ENCODE measurements at places on chromosomes 5 and 9. TPM values are rescaled to one million over a fixed set of nuclear protein-coding genes. Genes with fewer than 3 reads are reported as not detected.
A peak's percentile ranks its signal among the peaks of the same experiment; 100 is the strongest.

Gene SPINK13
- total RNA-seq: not detected

Gene LHX6
- not detected for total RNA-seq

GRCh38 chr5:11777096-11777495 lies 127.2 kb downstream of the CTNND2 start:
- no peak for DNase-seq

DNA sequence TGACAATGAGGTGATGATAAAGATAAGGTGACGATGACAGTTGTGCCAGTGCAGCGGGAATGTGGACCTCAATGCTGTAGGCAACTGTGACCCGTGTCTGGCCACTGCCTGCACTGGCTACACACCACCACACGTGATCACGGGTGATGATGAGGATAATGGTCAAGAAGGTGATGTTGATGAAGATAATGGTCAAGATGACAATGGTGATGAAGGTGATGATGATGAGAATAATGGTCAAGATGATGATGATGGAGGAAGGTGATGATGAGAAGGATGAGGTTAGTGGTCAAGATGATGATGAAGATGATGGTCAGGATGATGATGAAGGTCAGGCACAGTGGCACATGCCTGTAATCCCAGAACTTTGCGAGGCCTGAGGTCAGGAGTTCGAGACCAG lies 30.7 kb upstream of the AIF1L start:
- no peak for DNase-seq

DNA sequence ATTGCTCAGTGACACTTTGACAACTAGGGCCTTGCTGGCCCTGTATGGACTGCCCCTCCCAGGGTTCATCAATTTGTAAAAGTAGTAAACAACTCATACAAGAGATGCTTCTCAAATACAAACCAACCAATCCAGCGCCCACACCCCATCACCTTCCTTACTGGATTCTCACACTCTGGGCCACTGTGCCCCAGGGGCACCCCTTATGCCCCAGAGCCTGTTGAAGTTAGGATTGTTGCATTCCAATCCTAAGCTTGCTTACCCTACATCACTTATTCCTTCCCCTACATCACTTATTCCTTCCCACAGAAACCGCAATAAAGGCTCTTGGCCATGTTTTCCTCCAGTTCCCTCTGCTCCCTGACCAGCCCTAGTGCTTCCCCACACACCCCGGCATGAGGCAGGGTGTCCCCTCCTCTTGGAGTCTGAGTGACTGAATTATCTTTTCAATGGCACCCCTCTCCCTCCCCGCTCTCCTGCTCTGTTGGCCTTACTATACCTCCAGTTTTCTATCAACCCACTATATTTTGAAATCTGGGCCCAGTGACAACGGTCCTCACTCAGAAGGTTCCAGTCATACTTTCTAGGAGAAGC lies 182.4 kb upstream of the S1PR3 start:
- no peak for DNase-seq

- no peak for DNase-seq
Observed at GRCh38 chr5:131671994-131672655, 37.1 kb upstream of the RAPGEF6 start.

DNA sequence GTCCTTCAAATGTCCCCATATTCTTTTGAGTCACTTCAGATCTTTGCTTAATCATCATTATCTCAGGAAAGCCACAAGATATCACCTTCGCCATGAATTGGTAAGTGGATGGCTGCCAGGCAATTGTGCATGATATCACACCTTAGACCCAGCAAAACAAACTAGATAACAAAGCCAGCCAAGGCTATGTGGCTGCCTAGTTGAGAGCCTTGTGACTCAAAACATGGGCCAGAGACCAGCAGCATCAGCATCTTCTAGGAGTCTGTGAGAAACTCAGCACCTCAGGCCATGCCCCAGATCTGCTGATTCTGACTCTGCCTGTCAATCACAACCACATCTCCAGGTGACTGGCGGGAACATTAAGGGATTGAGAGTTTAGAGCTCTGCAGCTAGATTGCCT lies 82.8 kb downstream of the SLIT3 start:
- DNase-seq: no peak

DNA sequence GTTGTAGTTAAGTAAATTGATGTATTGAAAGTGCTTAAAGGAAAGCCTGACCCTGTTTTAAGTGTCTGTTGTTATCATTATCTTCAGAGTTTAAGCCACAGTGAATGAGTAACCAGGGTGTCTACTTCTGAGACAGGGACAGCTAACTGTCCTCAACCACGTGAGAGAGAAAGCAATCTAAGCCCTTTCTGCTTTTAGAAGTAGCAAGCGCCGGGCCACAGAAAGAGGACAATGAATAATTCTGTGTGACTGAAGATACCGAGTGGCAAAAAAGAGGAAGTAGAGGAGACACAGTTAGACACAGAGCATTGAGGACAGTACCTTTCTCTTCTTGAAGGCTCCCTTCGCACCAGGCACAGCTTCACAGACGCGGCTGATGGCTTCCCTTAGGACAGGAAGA lies 86.3 kb downstream of the S1PR3 start:
- no peak for DNase-seq

GRCh38 chr5:107217721-107218130 lies 453.0 kb downstream of the EFNA5 start:
- DNase-seq: no peak

DNA sequence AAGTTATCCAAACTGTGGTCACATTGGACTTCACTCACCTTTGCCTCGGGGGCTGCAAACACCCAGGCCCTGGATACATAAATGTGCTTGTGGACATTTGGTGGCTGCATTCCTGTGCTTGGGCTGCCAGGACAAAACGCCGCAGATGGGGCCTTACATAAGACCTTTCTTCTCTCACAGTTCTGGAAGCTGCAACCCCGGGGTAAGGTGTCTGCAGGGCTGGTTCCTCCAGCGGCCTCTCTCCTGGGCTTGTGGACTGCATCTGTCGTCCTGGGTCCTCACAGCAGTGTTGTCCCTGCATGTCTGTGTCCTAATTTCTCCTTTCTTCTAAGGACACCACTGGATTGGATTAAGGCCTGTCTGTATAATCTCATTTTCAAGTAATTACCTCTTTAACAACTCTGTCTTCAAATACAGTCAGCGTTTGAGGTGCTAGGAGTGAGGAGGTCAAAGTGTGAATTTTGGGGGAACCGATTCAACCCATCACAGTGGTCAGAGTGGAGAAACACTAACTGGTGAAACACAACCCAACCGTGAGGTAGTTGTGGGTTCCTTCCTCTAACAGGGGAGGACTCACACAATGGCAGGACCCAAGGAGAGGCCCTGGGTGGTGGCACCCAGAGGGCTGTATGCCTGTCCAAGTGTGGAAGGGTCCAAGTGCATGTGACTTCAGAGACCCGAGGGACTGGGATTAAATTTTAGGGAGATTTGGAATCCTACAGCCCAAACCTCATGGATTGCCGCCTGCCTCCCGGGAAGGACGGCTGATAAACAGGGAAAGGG lies 415.6 kb downstream of the IRX2 start:
- no peak for DNase-seq

- no peak for DNase-seq
Observed at GRCh38 chr5:149961957-149962409, 1.4 kb downstream of the SLC26A2 start.

DNA sequence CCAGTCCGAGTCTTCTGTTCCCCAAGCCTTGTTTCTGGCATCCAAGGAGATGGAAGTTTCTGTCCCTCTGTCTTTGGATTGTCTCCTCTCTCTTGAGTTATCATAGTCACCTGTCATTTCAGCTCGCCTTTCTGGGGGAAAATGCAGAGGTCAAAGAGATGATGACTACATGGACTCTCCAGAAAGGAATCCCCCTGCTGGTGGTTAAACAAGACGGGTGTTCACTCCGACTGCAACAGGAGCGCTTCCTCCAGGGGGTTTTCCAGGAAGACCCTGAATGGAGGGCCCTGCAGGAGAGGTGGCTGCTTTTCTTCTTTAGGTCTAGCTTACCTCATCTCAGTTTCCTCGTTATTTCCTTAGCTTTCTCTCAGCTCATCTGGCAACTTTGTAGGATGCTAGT lies 25.1 kb downstream of the ERAP2 start:
- DNase-seq: no peak

DNA sequence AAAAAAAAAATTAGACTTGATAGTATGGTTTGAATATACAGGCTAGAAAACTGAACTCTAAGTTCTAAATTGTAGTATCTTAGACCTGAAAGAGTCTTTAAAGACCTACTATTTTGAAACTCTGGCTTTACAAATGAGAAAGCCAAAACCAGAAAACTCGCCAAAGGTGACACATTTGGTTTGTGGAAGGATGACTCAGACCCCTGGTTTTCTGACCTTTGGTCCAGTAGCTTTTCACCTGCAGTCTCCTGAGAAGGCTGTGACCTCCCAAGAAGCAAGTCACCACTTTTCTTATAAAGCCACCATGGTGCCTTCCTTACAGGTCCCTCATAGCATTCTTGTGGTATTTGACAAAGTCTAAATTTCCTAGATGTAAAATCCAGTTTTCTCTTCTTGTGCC lies 102.1 kb upstream of the CEP78 start:
- DNase-seq: no peak

DNA sequence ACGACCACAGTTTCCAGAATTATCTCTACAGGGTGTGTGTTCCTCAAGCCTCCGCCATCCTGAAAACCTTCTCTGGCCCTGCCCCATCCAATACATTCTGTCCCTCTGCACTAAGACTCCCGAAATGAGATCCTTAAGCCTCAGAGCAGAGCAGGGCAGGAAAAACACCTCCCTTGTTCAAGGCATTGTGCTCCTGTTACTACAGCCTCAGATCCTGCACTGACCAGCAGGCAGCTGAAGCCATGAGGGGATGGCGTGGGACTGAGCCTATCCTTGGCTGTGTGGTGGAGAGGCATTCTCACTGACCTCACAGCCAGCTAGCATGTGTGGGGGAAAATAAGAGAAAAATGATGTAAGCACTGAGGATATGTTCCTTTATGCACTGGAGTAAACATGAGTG lies 106.7 kb upstream of the PHYKPL start:
- DNase-seq: no peak

DNA sequence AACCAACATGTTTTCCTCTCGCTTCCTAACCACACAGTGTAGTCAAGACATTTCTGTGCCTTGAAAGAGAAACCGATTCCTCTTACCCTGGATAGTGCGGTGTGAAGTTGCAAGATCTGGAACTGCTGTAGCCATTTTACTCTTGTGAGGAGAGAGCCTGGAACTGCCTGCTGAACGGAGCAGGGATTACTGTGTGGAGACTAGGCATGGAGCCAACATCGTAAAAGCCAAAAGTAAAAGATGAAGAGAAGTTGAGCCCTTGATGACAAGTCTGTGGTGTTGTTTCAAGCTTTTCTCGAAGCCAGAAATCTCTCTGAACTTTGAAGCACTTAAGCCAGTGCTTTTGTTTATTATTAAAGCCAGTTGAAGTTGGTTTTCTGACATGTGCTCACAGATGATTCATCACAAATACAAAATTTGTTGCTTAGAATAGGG lies 110.1 kb upstream of the GRIN3A start:
- DNase-seq: no peak

DNA sequence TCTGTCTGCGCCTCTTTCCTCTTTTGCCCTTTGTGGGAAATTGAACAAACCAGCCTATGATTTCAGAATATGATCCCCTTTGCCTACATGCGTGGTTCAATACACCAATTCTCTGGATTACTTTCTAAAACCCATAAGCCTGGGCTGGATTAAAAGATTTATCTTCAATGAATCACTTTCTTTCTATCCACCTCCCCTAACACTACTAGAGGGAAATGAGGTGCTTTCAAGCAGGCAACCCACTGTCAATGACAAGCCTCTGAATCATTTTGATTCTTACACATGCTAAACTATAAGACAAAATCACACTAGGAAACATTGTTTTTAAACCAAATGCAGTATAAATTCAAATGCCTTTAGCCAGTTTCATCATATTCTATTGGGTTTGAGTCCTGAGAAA lies 257.5 kb downstream of the AGTPBP1 start:
- DNase-seq: no peak

Gene ZNF883
- total RNA-seq: 0.16 TPM

Gene CTXN3
- total RNA-seq: not detected

GRCh38 chr5:137706841-137707240 lies 29.0 kb downstream of the KLHL3 start:
- DNase-seq: no peak

GRCh38 chr5:144205141-144205551 lies 34.5 kb downstream of the KCTD16 start:
- no peak for DNase-seq

GRCh38 chr9:16626577-16627130 lies 243.8 kb downstream of the BNC2 start:
- DNase-seq: no peak

Gene SPINK6
- total RNA-seq: not detected

Gene SPATA6L
- 0.21 TPM for total RNA-seq

Gene MAP1B
- total RNA-seq: 0.32 TPM

GRCh38 chr5:123448017-123448617 lies 24.9 kb upstream of the CEP120 start:
- DNase-seq: peak; percentile 46

DNA sequence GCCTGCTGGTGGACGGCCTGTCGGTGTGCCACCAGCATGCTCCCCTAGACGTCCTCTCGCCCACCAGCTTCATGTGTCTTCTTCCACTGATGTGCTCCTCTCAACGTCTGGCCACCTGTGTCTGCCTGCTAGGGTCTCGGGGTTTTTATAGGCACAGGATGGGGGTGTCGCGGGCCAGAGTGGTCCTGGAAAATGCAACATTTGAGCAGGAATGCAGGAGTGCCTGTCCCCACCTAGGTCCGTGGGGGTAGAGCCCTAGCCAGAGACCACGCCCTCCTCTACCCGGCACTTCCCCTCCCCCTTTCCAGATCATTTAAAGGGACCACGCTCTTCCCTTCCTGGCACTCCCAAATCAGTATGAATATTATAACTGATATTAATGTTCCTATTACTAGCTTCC lies 48.0 kb upstream of the OSMR start:
- DNase-seq: no peak

GRCh38 chr9:127203681-127204327 lies 60.8 kb upstream of the GARNL3 start:
- DNase-seq: no peak

DNA sequence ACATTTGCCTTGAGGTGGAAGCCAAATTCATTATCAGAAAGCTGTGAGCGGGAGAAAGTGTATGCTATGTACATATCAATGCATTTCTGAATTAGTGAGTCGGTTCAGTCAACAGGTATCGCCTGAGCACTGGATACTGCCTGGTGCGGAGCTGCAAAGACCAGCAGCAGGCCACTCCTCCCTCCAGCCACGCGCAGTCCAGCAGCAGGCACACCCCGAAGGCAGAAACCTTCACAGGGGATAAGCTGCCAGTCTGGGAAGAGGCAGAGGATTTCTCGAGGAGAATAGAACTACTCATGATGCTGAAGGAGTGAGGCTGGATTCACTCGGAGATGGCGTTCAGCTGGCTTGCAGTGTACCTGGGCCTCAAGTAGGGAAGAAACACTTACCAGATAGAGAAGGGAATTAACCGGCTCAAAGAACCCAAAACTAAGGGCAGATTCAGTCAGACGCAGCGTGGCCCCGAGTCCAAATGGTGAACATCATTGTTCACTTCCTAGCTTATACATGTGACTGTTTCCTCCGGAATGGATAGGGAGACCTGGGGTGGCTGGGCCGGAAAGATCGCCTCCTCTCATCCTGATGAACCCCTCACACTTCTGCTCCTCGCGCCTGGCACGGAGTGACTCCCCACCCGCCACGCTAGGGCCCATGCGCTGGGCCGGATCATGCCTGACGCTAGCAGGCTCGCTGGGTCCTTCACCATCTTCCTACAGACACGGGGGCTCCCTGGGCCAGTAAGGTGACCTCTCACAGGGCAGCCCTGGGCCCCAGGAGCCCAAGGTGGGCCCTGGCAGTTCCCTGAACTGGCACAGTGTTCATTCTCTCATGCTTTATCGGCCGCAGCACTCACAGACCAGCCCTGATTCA lies 78.1 kb upstream of the SPATA31C2 start:
- DNase-seq: no peak

Measured in activated T-helper 2 cell treated with anti-CD3 and anti-CD28 coated beads, Interferon-gamma antibody, Interleukin-2, Interleukin-4, amounts not matched to agents 10 μg/mL and 5 μg/mL and 100 μg/mL, durations not matched to agents 14 hours and 24 hours and 36 hours (primary cell).